ENCODE measurements at places on chromosomes 7 and 10.

DNA sequence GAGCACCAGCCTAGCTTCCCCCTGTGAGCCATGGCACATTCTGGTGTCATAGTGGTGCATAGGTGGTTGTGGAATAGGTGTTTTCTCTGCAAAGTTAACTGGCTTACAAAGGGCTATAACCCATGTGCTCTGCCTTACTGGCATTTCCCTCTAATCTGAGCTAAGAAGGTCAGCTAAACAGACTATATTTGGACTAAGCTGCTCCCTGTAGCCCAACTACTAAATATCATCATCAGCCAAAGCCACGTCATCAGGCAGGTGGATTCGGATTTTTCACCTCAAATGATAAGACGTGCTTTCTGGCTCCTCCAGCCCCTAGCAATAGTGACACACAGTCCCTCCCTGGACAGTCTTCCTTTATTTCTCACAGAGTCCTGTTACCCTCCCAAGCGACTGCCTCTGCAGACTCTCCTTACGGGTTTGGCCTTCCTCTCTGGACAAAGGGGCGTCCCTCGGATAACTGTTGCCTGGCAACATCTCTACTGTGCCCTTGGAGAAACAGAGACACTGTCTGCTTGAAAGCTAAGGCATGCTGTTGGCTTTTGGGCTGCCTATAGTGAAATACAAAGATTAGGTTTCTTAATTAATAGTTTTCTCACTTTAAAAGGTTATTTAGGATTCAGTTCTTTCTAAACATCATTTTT is 9.1 kb downstream of the SLC13A4 start:
- no peak for DNase-seq

GRCh38 chr7:74069086-74069541 is 14.5 kb upstream of the LIMK1 start:
- no peak for DNase-seq

GRCh38 chr10:35470248-35470924 is 134.1 kb downstream of the CCNY start:
- DNase-seq = no peak

DNA sequence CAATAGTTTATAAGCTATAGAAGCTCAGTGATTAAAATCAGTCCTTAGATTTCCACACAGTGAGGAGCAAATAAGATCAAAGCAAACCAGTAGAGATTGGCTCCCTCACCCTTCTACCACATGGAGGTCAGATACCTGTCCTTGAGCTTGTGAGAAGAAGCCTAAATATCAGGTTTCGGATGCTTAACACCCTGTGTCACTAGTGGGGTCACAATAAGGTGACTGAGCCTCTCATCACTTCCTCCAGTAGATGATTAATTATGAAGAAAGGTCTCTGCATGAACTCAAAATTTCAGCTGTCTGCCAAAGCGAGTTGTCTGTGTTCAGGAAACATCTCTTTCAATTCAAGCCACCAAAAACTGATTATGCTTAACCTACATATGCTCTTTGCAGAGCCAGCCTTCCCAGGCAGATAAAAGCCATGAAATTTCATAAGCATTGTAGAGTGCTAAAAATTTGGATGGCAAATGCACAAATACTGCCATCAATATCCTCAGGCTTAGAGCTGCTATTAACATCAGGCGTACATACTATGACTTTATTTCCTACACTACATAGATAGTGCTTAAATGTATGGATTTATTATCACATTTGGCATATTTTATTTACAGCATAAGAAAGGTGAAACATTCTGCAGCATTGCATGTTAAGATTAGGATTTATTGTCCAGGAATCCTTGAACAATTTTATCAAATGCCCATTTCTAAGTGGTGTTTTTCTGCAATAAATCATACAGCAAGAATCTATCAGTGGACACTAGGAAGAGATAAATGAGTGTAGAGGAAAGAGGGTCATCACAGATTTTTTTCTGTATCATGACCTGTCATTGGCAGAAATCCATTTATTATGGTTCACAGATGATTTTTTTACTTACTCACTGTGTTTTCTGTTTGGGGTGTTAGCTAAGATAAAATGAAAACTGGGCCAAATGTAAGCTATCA is 285.1 kb upstream of the SP8 start:
- no peak for DNase-seq

- DNase-seq = no peak
These were observed 96.8 kb downstream of the CDK14 start for GRCh38 chr7:90692947-90693346.
